ENCODE measurements at places on chromosomes 16 and 17.
A peak's percentile ranks its signal among the peaks of the same experiment; 100 is the strongest.

GRCh38 chr17:30116345-30116660 is 313 bp upstream of the NSRP1 start:
- H3K27me3 ChIP-seq, result no peaks in the 10 kb centered on the region
- H3K4me1 ChIP-seq, result peaks cover 1% of the 10 kb centered on the region
- H3K36me3 ChIP-seq, result no peaks in the 10 kb centered on the region
- DNase-seq, result no peak
- peak overlapping the region; percentile 64 for H3K4me3 ChIP-seq

DNA sequence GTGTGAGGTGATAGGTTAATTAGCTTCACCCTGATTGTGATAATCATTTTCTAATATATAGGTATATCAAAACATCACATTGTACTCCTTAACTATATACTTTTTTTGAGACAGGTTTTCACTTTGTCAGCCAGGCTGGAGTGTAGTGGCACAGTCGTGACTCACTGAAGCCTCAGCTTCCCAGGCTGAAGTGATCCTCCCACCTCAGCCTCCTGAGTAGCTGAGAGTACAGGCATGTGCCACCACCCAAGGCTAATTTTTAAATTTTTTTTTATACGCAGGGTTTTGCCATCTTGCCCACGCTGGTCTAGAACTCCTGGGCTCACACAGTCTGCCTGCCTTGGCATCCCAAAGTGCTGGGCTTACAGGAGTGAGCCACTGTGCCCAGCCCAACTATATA is 455.3 kb upstream of the MAF start:
- no peak for DNase-seq
- no peaks in the 10 kb centered on the region for H3K27me3 ChIP-seq
- H3K27ac ChIP-seq, result no peak overlapping the region
- no peak overlapping the region for H3K4me3 ChIP-seq
- peaks cover 10% of the 10 kb centered on the region for H3K4me1 ChIP-seq
- no peaks in the 10 kb centered on the region for H3K36me3 ChIP-seq

GRCh38 chr17:76943781-76944213 is 75.6 kb downstream of the MGAT5B start:
- DNase-seq, result no peak
- H3K4me1 ChIP-seq, result no peaks in the 10 kb centered on the region
- no peaks in the 10 kb centered on the region for H3K36me3 ChIP-seq
- H3K27ac ChIP-seq, result no peak overlapping the region
- no peak overlapping the region for H3K4me3 ChIP-seq

DNA sequence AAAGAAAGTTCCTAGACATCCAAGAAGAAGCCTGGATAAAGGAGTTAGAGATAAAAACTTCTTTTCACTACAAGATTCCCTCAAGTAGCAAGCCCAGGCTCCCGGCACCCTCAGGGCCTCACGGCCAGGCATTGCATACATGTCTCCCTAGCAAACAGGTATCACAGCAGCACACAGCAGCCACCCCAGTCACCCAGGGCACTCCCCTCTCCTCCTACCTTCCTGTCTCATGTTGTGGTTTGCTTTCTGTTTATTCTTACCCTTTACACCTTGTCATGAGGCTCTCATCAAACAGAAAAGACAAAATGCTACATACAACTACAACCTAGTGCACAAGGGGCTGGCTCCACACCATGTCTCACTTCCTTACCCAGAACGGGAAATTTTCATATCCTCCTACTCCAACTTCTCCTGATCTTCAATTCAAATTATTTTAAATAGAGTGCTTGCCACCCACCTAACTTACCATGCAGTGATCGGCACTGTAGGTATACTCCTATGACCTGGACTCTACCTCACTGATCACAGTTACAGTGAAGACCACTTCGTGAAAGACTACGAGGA is 42.7 kb downstream of the XPO6 start:
- H3K36me3 ChIP-seq, result no peaks in the 10 kb centered on the region
- no peak overlapping the region for H3K27ac ChIP-seq
- DNase-seq, result no peak
- no peaks in the 10 kb centered on the region for H3K4me1 ChIP-seq
- H3K27me3 ChIP-seq, result no peaks in the 10 kb centered on the region

DNA sequence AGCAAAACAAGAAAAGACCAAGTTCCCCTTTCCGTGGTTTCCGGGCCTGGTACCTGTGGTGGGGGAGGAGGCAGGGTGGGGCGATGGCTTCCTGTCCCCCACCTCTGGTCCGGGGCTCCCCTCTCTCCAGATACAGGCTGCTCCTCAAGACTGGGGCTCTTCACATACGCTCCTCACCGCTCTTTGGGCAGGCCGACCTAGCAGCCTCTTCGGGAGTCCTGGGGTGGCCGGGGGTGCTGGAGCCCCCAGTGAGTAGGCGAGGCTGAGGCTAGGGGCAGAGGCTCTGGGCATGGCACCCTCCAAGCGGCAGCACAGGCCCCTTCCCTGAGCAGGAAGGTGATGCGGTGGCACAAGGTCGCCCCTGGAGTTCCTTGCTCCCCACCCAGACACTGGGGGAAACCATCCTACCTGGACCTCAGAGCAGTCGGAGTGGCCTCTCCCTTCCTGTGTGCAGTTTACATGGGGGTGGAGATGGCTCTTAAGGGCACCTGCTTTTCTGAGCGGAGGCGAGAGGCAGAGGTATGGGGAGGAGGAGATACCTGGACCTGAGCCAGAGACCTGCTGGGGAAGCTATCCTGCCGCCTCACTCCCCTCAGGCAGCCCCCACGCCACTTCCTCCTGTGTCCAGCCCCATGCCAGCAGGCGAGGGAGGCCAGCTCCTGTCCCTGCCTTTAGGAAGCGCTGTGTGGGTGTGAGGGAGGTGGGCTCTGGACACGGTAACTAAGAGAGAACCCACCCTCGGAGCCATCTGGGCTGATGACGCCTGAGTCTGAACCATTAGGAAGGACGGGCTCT is 891 bp downstream of the CORO1A start:
- DNase-seq, result no peak
- H3K27ac ChIP-seq, result no peak overlapping the region
- no peaks in the 10 kb centered on the region for H3K36me3 ChIP-seq
- H3K27me3 ChIP-seq, result no peaks in the 10 kb centered on the region

GRCh38 chr17:78279360-78279990 is 48.0 kb downstream of the TMEM235 start:
- H3K4me3 ChIP-seq, result no peak overlapping the region
- no peaks in the 10 kb centered on the region for H3K36me3 ChIP-seq
- H3K27ac ChIP-seq, result no peak overlapping the region
- no peaks in the 10 kb centered on the region for H3K4me1 ChIP-seq
- H3K27me3 ChIP-seq, result no peaks in the 10 kb centered on the region

GRCh38 chr16:50460538-50461399 is 87.4 kb upstream of the NKD1 start:
- H3K4me3 ChIP-seq, result no peak overlapping the region
- H3K27ac ChIP-seq, result no peak overlapping the region
- H3K4me1 ChIP-seq, result no peaks in the 10 kb centered on the region
- no peaks in the 10 kb centered on the region for H3K36me3 ChIP-seq
- no peak for DNase-seq

- H3K36me3 ChIP-seq, result no peaks in the 10 kb centered on the region
- H3K4me3 ChIP-seq, result no peak overlapping the region
- DNase-seq, result no peak
- no peak overlapping the region for H3K27ac ChIP-seq
- H3K4me1 ChIP-seq, result no peaks in the 10 kb centered on the region
Measured at GRCh38 chr16:65704866-65705265, 583.0 kb upstream of the CDH11 start.

DNA sequence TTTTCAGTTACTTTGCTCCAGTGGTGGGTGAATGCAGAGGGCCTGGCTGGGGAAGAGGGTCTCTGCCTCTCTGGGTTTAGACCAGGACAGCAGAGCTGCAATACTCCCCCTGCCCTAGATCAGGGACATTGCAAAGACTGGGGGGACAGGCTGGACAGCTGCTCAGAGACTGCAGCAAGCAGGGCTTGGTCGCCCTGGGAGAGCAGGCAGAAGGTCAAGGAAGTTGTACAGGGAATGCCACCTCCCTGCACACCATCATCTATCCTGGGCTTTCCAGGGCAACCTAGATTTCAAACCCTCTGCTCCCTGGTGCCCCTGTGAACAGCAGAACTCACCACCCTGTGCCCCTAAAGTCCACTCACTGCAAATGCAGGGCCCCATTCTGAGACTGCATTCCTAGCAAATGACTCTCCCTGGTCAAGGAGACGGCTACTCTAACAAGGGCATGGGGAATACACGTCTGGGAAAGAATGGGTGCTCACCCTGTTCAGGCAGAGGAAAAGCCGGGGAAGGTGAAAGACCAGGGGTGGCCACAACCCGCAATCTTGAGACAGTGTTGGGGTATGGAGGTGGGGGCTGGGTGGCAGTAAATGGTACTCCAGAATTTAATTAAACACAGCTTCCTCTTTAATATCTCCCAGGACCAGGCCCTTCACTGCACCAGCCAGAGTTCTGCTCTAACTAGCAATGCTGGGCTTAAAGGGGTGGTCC is 1.0 kb downstream of the KIFC3 start:
- H3K27me3 ChIP-seq, result no peaks in the 10 kb centered on the region
- H3K4me3 ChIP-seq, result peak overlapping the region; percentile 47
- H3K27ac ChIP-seq, result peak overlapping the region; percentile 65
- no peak for DNase-seq

DNA sequence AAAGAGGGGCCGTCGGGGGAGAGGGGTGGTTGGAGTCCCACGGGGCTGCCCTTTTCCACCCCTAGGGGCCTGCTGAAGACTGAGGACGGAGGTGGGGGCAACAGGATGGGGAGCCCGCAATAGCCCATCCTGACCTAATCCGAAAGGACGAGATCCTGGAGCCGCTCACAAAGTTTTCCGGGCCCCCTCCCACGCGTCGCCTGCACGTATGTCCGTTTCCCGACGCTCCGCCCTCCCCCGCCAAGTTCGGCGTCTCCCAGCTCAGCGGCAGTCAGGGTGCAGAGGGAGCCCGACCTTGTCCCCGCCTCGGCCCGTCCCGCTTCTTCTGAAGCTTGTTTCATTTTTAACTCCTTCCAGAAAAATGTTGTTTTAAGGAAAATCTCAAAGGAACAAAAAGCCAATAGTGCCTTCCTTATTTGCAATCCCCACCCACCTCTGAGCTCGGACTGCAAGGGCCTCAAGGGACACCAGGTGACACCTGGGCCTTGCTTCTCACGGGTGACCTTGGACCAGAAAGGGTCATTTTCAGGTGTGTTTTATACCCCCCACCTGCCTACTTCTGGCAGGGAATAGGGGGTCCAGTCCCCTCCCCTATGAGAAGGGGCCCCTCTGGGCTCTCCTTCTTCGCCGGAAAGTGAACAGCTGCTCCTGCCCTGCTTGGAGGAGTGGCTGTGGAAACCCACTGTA is 3.4 kb upstream of the ZNF423 start:
- peak overlapping the region; percentile 85 for H3K4me3 ChIP-seq
- peak overlapping the region; percentile 94 for H3K27ac ChIP-seq
- DNase-seq, result peak; percentile 85
- H3K27me3 ChIP-seq, result no peaks in the 10 kb centered on the region

GRCh38 chr17:7576432-7576937 is 3.0 kb upstream of the CD68 start:
- no peaks in the 10 kb centered on the region for H3K36me3 ChIP-seq
- no peak for DNase-seq
- no peaks in the 10 kb centered on the region for H3K27me3 ChIP-seq
- H3K4me3 ChIP-seq, result no peak overlapping the region
- peaks cover 3% of the 10 kb centered on the region for H3K4me1 ChIP-seq
- H3K27ac ChIP-seq, result no peak overlapping the region

DNA sequence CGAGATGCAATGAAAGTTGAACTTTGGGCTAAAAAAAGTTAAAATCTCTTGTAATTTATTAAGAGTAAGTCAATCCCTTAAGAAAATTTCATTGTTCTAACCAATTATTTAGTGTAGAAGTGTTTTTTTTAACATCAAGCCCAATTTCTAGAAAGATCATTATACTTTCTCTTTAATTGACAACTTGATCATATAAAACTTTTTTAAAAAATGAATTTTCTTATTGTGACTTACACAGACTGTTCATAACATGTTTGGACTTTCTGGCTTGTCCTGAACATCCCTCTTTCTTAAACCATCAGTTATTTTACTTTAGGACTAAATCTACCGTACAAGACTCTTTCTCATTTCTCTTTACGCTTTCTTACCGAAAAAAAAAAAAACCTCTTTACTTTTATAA is 24.8 kb upstream of the MYO1D start:
- no peaks in the 10 kb centered on the region for H3K36me3 ChIP-seq
- no peaks in the 10 kb centered on the region for H3K4me1 ChIP-seq
- H3K4me3 ChIP-seq, result no peak overlapping the region
- no peak for DNase-seq
- H3K27ac ChIP-seq, result no peak overlapping the region

GRCh38 chr16:7270823-7271222 is 61.8 kb upstream of the RBFOX1 start:
- H3K27me3 ChIP-seq, result no peaks in the 10 kb centered on the region
- H3K36me3 ChIP-seq, result no peaks in the 10 kb centered on the region
- H3K27ac ChIP-seq, result no peak overlapping the region
- no peaks in the 10 kb centered on the region for H3K4me1 ChIP-seq
- H3K4me3 ChIP-seq, result no peak overlapping the region
- no peak for DNase-seq
